ENCODE measurements at places on chromosomes 4 and X.

DNA sequence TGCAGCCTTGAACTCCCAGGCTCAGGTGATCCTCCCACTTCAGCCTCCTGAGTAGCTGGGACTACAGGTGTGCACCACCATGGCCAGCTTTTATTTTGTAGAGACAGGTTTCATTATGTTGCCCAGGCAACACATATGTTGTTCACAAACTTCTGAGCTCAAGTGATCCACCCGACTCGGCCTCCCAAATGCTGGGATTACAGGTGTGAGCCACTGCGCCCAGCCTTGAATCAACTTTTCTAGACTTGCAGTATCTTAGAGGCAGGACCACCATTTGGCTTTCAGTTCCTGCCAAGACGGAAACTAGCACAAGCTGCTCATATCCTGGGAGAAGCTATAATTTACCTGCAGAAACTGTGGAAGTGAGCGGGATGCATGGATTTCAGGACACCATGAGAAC is 19.9 kb downstream of the NAT8L start:
- DNase-seq = no peak

DNA sequence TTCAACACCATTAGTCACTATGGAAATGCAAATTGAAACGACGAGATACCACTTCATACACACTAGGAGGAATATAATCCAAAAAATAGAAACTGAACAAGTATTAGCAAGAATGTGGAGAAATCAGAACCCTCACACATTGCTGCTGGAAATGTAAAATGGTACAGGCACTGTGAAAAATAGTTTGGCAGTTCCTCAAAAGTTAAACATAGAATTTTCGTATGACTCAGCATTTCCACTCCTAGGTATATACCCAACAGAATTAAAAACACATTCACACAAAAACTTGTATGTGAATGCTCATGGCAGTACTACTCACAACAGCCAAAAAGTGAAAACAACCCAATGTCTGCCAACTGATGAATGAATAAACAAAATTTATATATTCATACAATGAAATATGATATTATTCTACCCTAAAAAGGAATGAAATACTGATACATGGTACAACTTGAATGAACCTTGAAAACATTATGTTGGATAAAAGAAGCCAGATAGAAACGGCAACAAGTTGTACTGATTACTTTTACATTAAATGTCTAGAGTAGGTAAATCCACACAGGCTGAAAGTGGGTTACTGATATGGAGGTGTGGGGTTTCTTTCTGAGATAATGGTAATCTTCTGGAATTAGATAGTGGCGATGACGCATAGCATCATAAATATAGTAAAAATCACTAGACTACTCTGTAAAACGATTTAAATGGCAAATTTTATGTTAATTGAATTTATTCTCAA is 22.3 kb downstream of the TEC start:
- no peak for DNase-seq

- no peak for DNase-seq
Observed at GRCh38 chrX:37779857-37780256, at the start of gene CYBB. CYBB (plus strand) TSS chrX:37780059; CDS start chrX:37780078, 19 bp downstream.

- DNase-seq = no peak
Observed at GRCh38 chr4:139825523-139826014, 159.9 kb downstream of the MGST2 start.

- no peak for DNase-seq
Observed at GRCh38 chrX:109036624-109037023, 300.3 kb upstream of the IRS4 start.

GRCh38 chr4:9898596-9899305 is 117.3 kb downstream of the DRD5 start:
- DNase-seq = no peak

DNA sequence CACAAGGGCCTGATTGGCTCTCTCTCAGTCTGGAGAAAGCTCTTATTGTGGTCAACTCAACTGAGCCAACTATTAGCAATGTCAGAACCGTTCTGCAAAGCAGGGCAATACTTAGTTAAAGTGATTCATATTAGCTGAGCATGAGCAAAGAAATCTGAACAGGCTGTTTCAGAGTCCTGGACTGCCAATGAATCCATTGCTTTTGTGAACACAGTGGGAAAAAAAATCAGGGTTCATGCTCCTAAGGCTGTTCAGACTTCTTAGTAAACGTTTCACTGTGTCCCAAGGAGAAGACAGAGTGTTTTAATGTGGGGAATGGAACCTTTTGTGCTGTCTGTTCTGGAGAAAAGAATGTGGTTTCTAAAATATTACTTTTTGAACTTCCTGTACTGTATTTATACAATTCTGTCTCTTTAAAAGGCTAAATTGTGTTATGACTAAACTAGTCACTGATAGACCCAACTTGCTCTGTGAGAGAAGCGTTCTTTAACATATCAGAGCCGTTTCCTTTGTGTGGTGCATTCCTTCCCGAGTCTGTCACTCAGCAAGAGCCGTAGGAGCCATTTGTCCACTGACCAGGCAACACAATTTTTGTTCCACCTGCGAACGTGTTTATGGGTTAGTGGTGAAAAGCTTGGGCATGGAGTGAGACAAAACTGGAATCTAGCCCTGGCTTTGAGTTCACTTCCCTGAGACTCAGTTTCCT is 366.1 kb downstream of the FBXO8 start:
- DNase-seq = no peak

- DNase-seq = no peak
Observed at GRCh38 chr4:53432528-53433424, 55.3 kb downstream of the FIP1L1 start.

GRCh38 chrX:72641611-72642010 is 69.0 kb upstream of the HDAC8 start:
- no peak for DNase-seq

All from stimulated activated naive CD8-positive, alpha-beta T cell treated with anti-CD3 and anti-CD28 coated beads, Interleukin-15, Interleukin-2, amounts not matched to agents 100 U/mL and 50 U/mL, for 24 hours (primary cell).